ENCODE measurements at places on chromosomes 7 and 10.

- no peak for DNase-seq
Measured at GRCh38 chr7:152591976-152592375, 84.0 kb downstream of the XRCC2 start.

GRCh38 chr7:84194484-84195271, at the start of gene SEMA3A:
SEMA3A (minus strand) TSS chr7:84194789; CDS start chr7:84194586, 203 bp downstream.
- DNase-seq = no peak

- no peak for DNase-seq
Measured at GRCh38 chr10:68871731-68872342, 29.3 kb upstream of the DDX50 start.

GRCh38 chr10:24331457-24331856, 122.5 kb downstream of the KIAA1217 start:
- no peak for DNase-seq

GRCh38 chr7:34191162-34191561, 285.8 kb downstream of the BMPER start:
- no peak for DNase-seq

GRCh38 chr7:130908345-130909160, 174.5 kb upstream of the KLF14 start:
- no peak for DNase-seq

GRCh38 chr10:129547608-129548007, 80.6 kb downstream of the MGMT start:
- DNase-seq = no peak

- no peak for DNase-seq
Measured at GRCh38 chr10:122461367-122461728, at the start of gene HTRA1. HTRA1 (plus strand) TSS chr10:122461553; CDS start chr10:122461653, 100 bp downstream.

GRCh38 chr10:20970044-20970443, 72.9 kb upstream of the NEBL start:
- no peak for DNase-seq

GRCh38 chr10:43202657-43203447, 64.0 kb downstream of the RASGEF1A start:
- DNase-seq = no peak
